Fibroblast of mammary gland (primary cell): ENCODE measurements at places on chromosomes 7 and 10.

DNA sequence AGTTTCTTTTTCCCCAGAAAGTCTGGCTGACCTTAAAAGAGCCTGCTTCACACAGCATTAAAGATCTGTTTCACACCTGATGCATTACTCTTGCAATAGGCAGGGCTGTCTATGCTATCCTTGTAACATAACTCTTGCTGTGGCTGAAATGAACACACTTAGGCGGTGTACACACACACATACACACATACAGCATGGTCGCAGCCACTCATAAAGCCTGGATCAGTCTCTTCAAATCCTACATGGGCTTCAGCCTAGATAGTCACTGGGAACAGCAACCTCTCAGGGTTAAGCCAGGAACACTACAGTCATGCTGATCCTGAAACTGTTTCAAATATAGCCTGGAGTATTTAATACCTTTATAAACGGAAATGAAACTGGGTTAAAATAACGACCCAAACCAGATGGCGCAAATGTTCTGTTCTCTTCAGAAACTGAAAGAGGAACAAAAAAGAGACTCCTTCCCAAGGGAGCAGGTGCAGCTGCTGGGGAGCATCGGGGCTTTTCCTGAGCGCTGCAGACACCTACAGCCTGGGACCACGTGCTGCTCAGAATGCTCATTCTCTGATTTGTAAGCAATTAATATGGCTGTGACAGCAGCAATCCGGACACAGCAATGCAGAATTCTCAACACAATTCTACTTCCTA is 61.0 kb upstream of the SFMBT2 start:
- DNase-seq: no peak

DNA sequence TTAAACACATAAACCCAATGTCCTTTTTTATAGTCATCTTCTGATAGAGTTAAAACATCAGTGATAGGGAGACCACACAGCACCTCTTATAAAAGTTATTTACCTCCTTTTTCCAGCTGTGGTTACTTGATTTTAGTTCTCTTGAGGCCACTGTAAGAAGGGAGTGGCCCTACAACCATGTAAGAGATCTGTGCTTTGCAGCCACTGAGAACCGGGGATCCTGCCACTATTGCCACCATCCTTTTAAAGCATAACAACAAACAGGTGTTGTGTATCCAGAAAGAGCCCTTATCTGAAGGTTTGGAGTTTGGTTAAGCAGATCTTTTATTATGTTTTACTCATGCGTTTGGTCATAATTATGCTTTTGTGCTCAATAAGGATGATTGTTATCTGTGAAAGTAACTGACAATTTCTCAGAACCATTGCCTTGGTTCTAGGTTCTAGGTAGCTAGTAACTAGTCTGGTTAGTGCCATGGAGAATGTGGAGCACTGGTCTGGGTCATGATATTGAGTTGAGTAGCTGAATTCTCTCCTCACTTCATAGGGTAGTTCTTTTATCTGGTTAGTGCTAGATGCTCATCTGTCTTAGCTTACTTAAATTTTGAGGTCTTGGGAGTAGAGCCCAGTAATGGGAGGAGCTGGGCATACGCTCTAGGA is 56.5 kb downstream of the ST7 start:
- no peak for DNase-seq

- DNase-seq: peak; percentile 82
Measured at GRCh38 chr10:34078745-34079470, 736.2 kb downstream of the PARD3 start.

- DNase-seq: no peak
Measured at GRCh38 chr7:65304175-65304574, 69.5 kb upstream of the ZNF92 start.

DNA sequence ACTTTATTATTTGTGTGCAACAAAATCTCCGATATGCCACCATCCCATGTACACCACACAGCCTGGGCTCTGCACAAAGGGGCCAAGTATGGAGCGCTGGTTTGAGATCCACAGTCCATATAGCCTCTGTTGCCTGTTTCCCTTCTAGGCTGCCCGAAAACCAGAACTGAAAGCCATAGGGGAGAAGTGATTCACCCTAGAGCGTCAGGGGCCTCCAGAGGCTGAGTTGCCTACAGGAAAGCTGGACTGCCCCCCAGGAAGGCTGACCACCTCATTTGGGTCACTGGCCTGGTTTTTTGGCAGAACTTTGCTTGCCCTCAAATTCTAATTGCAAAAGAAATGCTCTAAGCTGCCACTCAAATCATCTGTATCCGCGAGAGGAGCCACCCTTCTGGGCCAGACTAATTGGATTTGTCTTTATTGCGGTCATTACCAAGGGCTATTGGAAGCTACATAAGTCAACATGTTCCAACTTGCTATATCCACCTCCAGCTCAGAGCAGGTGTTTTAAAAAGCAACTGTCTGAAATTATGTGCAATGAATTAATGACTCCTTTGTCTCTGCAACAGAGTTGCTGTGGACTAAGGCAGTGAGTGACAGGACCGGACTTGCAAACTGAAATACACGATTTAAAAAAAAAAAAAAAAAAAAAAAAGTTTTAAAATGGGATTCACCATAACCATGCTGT is 28.3 kb upstream of the FRMD4A start:
- no peak for DNase-seq

DNA sequence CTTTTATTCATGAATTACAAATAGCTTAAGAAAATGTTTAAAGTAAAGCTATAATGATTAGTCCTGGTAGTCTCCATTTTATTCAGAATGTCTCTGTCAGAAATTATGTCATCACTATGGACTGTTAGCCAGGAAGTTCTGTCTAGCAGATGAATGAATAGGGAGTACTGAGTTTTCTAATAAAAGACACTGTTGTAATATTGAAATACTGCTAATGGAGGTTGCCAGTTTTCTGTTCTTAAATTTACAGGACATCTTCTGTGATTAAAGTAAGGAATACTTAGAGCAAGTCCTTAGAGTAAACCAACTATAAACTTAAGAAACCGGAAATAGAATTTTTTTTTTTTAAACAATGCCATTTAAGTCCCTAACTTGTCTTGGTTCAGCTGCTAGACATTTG is 309.8 kb downstream of the ADK start:
- DNase-seq: no peak

DNA sequence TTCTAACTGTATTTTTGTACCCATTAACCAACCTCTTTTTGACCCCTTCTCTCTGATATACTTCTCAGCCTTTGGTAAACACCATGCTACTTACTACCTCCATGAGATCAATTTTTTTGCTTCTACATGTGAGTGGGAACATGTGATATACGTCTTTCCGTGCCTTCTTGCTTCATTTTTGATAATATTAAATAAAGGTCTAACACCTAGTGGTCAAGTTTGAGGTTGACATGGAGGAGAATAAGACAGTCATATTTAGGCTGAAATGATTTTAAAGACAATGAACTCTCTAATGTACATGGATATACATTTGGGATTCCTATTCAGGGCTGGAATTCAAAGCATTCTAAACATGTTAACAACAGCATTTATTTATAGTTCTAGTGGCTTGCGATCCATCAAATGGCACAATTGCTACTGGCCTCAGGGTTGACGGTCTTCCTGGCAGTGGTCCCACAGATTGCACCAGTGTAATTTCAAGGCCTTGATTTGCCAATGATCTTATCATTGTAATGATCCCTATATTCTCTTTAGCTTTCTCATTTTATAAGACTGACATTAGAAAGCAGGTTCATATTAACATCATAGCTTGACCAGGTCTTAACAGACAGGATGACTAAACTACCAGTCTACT is 315.9 kb upstream of the ETV1 start:
- no peak for DNase-seq

DNA sequence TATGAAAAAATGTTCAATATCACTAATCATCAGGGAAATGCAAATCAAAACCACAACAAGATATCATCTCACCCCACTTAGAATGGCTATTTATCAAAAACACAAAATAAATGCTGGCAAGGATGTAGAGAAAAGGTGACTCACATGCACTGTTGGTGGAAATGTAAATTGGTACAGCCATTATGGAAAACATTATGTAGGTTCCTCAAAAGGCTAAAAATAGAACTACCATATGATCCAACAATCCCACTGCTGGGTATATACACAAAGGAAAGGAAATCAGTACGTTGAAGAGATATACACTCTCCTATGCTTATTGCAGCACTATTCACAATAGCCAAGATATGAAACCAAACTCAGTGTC is 50.2 kb downstream of the CDK1 start:
- DNase-seq: no peak

- DNase-seq: peak; percentile 98
Measured at GRCh38 chr7:46811529-46811928, 770.4 kb downstream of the TNS3 start.

DNA sequence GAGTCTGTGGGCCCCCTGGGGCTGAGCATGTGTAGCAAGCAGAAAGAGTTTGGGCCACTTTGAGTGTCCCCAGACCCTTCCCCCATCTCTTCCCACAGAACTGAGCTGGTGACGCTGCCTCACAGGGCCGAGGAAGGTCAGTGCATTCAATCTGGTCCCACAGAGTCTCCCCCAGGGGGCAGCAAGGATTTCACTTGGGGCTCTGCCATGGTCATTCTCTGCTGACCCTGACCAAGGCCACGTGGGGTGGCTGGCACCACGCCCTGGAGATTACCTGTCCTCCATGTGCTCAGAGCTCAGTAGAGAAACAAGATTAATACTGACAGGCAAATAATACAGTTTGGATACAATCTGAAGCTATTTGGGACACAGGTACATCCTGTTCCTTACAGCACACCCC is 30.2 kb downstream of the ADRA2A start:
- no peak for DNase-seq

DNA sequence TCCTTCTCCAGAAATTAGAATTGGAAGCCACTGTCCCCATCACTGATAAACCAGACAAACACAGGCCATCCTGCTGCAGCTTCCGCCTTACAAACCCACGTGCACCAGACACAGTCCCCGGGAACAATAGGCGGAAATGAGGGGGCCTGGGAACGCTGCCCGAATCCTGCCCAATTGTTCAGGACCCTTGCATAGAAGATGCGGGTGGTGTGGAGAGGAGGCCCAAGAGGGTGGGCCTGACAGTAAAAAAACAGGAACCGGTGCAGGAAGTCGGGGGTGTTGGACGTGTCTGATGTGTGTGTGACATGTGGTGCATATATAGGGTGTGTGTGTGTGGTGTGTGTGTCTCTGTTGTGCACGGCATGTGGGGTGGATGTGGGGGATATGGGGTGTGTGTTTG is 26.5 kb upstream of the CHST15 start:
- no peak for DNase-seq

DNA sequence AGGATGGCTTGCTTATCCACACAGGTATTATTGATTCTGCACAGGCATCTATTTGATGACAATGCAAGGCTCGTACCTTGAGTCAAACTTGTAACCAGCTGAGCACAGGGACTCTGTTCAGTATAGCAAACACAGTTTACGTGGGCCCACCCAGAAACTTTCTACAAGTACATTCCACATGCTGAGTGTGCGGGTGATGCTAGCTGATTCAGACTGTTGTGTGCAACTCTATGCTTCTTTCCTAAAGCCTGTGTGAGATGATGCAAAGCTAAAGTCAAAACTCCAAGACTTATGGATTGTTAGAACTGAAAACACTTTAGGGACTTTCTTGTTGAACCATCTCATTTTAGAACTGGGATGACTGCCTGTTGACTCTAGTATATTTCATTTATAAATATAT is 21.5 kb upstream of the CALD1 start:
- DNase-seq: peak; percentile 30

DNA sequence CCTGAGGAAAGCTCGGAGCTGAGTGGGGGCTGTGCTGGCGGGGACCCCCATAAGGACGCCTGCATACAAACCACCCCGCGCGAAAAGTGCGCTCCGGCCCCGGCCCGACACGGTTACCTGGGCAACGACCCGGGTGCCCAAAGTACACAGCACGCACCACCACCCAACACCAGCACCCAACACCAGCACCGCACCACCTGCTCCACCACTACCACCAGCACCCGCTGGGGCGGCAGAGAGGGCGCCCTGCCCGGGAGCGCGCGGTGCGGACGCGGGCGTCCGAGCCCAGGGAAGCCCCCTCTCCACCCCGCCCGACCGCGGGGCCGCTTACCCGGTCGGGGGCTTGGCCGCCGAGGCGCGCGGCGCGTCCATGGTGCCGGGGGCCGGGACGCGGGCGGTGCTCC is 345 bp downstream of the COBL start:
- DNase-seq: no peak

- no peak for DNase-seq
Measured at GRCh38 chr7:85716353-85716752, 529.5 kb upstream of the SEMA3D start.

DNA sequence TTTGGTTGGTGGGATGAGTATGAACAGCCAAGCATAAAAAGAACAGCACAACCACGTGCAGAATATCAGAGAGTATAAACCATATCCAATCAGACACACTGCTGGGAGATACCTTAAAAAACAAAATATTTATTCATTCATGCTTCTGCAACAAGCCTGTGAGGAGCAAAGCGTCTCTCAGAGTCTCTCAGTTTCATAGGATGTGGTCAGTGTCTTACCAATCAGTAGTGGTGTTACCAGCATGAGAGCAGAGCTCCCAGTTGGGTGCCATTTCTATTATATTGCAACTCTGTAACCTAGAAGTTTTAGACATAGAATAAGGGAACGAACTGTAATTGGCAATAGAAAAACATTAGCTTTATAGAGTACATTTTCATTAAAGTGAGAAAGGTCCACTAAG is 445.9 kb upstream of the LRRN3 start:
- no peak for DNase-seq

DNA sequence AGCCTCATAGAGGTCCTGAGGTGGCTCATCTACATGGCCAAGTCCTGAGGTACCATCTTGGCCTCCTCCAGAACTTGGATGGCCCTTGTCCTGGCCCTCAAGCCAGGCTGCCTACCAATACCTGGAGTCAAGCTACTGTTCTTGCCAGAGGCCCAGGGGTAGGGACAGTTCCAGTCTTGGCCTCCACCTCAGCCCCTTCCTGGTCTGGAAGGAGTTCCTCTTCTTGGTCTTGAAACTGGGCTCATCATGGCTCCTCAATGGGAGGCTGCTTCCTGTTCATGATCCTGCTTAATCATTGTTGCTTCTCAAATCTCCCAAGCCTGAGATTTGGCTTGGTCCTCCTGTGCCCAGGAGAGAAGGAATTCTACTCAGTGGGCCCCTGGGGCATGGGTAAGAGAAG is 3.9 kb downstream of the HPS6 start:
- no peak for DNase-seq

DNA sequence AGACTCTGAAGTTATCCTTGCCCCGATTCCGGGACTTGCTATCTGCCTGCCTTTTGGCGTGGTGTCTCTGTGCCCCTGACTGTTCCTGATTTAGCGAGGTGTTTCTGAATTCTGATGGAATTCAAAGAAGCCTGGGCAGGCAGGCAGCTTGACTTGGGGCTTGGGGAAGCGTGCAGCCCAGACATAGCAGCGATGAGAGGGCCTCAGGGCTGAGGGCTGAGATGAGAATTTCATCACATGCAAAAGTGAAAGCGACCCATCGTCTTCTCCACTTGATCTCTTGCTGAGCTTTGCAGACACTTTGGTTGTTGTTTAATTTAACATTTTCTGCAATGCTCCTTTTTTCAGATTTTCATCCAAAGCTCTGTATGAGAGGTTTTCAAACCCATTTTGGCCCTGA is 57.8 kb downstream of the TCF7L2 start:
- no peak for DNase-seq

GRCh38 chr7:47536661-47537611 is 45.0 kb downstream of the TNS3 start:
- peak; percentile 82 for DNase-seq
